Activated T-cell treated with anti-CD3 and anti-CD28 coated beads for 1 hour (primary cell): ENCODE measurements at places on chromosomes 13 and 19.

DNA sequence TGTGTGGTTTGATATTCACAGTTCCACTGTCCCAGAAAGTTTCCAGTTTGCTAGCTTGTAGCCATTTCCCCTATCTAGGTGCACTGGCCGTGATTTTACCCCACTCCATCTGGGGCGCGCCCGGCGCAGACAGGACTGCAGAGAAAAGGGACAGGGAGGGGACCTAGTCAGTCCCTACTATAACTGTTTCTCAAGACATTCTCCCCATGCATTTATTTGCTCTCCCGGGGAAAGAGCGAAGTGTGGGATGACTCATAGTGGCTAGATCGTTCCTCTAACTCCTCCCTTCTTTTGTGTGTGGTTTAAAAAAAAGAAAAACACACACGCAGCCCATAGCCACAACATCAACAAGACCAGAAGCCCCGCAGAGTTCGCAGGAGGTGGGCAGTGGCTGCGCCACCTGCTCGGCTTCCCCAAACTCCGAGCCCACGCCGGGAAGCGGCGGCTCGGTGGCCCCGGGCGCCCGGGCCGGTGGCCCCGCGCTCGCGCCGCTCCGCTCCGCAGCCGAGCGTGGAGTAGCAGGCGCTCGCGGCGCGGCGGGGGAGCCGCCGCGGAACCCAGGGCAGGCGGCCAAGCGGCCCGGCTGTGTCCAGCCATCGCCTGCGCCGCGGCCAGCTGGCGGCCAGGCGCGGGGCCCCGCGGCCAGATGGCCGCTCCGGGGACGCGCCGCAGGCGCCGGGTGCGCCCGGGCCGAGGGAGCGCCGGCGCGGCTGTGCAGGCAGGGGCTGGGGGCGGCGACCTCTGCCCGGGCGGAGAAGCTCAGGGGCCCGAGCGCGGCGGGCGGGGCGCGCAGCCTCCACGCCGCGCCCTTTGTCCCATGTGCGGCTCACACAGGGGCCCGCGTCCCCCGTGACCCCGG, 653 bp downstream of the TMTC4 start:
- DNase-seq: peak; percentile 19

DNA sequence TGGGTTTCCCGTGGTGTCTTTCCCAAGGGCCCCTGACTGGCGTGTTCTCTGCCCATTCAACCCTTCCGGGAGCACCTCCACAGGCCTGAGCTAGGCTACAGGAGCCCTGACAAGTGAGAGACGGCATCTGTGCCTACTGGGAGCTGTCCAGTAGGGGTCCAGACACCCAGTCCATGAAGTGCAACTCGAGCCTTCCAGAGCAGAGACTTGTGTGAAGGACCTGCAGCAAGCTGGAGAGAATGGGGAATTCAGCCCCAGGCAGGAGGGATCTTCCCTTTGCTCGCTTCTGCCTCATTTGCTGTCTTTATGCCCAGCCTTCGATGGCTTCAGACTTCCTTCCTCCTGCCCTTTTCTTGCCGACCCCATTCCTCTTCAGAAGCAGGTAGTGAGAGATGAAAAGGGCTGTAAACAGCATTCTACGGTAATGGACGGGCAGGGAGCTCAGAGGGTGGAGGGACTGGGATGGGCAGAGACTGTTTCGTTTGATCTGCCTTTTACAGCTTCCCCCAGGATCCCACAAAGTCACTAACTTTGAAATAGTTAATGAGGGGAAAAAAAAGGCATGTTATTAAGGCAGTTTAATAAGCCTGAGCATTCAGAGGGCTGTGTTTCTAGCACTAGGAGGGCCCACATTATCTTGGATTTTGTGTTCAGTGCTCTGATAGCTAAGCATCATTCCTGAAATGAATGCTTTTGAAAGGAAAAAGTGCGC, 327.6 kb downstream of the FGF9 start:
- DNase-seq: no peak

DNA sequence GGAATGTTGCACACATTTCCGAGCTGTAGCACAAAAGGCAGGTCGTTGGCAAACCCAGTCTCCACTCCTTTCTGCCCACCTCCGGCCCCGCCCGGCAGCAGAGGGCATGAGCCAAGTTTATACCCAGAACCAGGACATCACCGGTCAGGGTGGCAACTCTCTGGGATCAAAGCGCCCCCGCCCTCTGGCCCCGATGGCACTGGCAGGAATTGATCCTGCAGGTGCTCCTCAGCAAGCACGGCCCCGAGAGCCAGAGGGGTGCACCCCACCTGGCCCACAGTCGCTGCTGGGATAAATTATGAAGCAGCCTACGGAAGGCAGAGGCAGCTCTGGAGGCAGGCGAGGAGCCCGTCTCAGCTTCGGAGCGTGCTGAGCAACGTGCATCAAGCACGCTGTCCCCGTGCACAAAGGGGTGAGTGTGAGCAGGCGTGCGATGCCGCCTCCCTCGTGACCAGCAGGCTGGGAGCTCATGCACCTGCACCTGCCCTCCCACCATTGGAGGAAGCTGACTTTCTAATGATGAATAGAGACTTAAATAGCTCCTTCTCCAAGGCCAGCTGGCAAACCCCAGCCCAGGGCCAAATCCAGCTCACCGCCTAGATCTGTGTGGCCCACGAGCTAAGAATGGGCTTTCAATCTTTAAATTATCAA, 25.7 kb downstream of the SHC2 start:
- no peak for DNase-seq

DNA sequence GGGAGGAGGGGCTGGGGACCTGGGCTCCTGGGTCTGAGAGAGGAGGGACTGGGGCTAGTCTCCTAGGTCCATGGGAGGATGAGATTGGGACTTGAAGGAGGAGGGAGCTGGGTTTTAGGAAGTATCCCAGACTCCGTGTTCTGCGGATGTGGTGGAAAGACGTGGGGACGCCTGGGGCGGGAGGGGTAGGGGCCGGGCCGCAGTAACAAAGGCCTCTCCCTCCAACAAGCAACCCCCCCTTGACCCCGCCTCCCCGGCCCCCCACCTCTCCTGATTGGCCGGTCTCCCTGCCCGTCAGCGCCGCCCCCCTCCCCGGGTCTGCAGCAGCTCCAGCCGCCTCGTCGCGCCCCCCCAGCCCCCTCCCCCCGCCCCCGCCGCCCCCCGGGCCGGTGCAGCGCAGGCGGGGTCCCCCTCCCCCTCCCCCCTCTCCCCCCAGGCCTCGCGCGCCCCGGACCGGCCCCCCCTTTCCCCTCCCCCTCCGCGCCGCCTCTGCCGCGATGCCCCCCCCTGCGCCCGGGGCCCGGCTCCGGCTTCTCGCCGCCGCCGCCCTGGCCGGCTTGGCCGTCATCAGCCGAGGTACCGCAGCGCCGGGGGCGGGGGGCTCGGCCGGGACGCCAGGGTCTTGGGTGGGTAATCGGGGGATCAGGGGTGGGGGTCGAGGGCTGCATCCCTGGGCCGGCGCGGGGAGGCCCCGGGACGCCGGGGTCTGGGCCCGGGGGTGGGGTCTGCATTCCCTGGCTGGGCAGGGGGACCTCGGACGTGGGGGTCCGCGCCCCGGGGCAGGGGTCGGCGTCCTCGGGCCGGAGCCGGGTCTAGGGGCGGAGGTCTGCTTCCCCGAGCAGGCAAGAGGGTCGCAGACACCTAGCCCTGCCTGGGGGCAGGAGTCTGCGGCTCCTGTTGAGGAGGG, at the start of gene IGLON5:
Gene IGLON5 (plus strand): TSS at position 294 of the 907 bp plus-strand sequence. CDS start 204 bp downstream, at position 498.
- DNase-seq: no peak

GRCh38 chr13:48816700-48817099, 159.0 kb upstream of the FNDC3A start:
- no peak for DNase-seq

GRCh38 chr13:96104516-96104915, 14.6 kb downstream of the HS6ST3 start:
- DNase-seq: no peak

DNA sequence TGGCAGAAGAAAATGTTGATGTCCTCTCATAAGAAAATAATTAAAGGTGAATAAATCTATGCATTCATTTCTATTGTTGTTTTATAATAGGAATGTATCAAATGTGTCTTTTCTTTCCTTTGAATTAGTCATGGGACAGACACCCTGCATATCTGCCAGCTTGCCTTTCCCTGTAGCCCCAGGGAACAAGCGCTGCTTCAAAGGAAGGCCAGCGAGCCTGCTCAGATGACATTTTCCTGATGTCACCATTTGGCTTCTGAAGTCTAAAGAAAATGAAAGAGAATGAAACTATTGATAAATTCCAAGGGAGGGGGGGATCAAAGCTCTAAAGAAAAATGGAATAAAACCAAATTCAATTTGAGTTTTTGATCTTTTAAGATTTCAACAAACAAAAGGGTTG, 574.8 kb downstream of the IRS2 start:
- DNase-seq: no peak

- DNase-seq: no peak
These were observed 42.5 kb downstream of the CELF5 start for GRCh38 chr19:3266792-3267514.

- DNase-seq: no peak
These were observed 682 bp downstream of the SSBP4 start for GRCh38 chr19:18419699-18420460.

GRCh38 chr19:58562122-58563033, 4.0 kb upstream of the UBE2M start:
- no peak for DNase-seq

DNA sequence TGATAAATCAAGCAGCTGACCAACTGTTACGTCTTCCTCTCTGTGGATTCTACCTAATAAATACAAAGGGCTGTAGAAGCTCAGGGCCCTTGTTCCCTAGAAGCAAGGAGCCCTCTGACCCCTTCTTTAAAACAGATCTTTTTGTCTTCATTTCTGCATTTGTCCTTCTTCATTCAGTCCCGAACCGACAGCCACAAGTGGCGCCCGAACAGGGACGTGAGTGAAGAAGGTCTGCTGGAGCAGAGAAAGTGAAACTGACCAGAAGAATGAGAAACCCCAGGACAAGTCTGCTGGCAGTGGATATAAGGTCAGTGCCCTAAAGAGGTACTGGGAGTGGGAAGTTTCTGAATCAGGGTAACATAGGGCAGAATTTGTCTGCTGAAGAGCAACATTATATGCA, 13.1 kb downstream of the ZNF773 start:
- no peak for DNase-seq

GRCh38 chr13:53050151-53050550, 21.5 kb downstream of the OLFM4 start:
- no peak for DNase-seq

- DNase-seq: no peak
These were observed 577.4 kb downstream of the TBC1D4 start for GRCh38 chr13:74904556-74904955.

- peak; percentile 74 for DNase-seq
These were observed 16.5 kb downstream of the SIGLEC7 start for GRCh38 chr19:51158474-51159129.

DNA sequence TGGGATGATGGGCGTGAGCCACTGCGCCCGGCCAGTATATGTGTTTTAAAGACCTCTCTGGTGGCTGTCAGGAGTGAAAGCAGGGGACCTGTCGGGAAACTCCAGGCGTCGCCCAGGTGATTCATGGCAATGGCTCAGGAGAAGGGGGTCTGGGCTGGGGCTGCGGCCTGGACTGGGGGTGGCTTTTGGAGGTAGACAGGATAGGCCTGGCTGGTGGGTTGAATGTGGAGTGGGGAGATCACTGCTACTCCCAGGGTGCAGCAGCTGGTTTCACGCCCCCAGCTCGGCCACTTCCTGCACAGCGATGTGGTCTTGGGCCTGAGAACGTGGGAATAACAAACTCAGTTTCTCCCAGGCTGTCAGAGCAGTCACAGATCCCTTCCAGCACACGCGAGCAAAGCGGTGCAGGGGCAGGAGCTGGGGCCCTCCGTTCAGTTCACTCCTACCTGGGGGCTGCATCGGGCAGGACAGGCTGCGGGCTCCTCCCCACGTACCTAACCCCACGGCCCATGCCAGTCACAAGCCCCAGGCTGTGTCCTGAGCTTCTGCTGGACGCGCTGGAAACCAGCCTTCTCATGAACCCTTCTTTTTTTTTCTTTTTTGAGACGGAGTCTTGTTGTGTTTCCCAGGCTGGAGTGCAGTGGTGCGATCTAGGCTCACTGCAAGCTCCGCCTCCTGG, 18.9 kb downstream of the KDM4B start:
- DNase-seq: no peak

- no peak for DNase-seq
These were observed 1.9 kb upstream of the CRX start for GRCh38 chr19:47819858-47820257.

GRCh38 chr13:24146961-24147569, 13.5 kb upstream of the SPATA13 start:
- DNase-seq: no peak

GRCh38 chr19:6086068-6086788, 24.1 kb downstream of the RFX2 start:
- no peak for DNase-seq

- peak; percentile 68 for DNase-seq
These were observed at the start of gene TMEM255B for GRCh38 chr13:113758651-113759524. Gene TMEM255B (plus strand): TSS chr13:113759226. CDS start chr13:113759270, 44 bp downstream.

GRCh38 chr19:12984143-12984627, 11.1 kb upstream of the NFIX start:
- DNase-seq: no peak

DNA sequence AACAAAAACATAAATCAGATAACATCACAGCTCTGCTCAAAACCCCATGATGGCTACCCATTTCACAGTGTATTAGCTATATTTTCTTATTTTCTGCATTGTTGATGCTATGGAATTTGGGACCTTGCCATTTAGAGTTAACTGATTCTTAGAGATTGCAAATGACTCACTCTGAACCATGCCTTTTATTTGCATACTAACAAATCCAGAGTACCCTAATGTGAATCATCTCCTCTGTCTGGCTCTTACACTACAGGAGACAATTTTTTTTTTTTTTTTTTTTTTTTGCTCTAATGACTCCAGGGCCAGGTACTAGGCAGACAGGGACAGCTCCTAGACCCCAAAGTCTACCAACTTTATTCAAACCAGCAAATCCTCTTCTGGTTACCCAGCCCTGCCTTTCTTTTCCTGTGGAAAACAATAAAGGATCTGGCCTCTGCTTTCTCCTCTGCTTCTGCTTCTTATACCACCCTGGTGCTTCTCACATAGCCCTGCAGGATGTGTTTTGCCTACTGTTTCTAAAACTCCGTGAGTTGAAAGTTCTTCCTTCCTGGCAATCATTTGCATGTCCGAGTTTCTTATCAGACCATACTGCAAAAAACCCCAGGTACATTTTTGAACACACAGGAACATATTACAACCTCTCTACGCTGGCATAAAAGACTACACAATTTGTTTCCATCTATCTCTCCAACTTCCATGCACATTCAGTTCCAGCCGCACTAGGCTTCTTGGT, 10.6 kb upstream of the ZNF460 start:
- no peak for DNase-seq

- no peak for DNase-seq
These were observed 551 bp downstream of the FZR1 start for GRCh38 chr19:3506384-3507340.

- peak; percentile 26 for DNase-seq
These were observed 60.0 kb downstream of the TPT1 start for GRCh38 chr13:45280751-45281634.

DNA sequence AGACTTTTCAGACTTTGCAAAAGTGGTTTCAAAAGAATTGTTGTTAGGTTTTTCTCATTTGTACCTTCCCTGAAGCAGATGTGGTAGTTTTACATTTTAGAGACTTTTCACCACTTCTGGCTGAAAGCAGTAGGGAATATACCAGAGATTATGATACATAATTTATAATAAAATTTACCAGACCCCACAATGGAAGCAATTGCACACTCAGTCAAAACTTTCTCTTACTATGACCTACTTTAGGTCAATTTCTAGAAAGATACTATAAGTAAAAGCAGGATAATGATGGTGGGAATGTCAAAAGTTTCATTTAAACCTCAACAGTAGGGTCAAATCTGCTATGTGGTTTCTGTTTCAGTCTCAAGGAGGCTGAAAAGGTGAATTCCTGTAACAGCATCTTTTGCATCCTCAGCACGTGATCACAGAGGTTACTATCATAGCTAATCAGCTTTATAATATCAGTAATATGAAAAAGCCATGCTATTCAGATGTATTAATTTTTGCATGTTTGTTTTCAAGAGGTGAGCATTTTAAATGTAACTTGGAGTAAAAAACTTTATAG, 26.9 kb downstream of the PCCA start:
- DNase-seq: no peak
